ENCODE measurements at places on chromosomes 12 and 14.
A peak's percentile ranks its signal among the peaks of the same experiment; 100 is the strongest.

- no peak for DNase-seq
These were observed 36.6 kb upstream of the TRIM9 start for GRCh38 chr14:51131516-51131915.

- no peak for DNase-seq
These were observed 72.8 kb downstream of the SLCO1B3 start for GRCh38 chr12:20883288-20883687.

GRCh38 chr14:105203057-105203531 lies 22.0 kb upstream of the NUDT14 start:
- peak; percentile 37 for DNase-seq

- DNase-seq, result no peak
These were observed 35.4 kb downstream of the SPTB start for GRCh38 chr14:64844272-64844671.

DNA sequence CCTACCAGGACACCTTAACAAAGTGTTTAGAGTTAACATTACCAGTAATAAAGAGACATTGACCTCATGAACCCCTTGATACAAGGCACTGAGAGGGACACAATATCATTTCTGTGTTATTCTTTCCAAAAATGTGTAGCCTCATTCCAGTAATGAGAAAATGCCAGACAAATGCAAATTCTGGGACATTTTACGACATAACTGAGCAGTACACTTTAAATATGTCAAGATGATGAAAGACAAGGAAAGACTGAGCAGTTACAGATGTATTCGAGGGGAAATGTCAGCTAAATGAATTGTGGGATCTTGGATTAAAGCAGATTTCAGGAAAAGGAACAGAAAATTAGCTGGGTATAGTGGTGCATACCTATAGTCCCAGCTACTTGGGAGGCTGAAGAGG lies 255.6 kb downstream of the ERC1 start:
- DNase-seq, result no peak

Data from T-helper 2 cell (primary cell).